ENCODE measurements at places on chromosomes 3 and 15. TPM values are rescaled to one million over a fixed set of nuclear protein-coding genes. Genes with fewer than 3 reads are reported as not detected.

DNA sequence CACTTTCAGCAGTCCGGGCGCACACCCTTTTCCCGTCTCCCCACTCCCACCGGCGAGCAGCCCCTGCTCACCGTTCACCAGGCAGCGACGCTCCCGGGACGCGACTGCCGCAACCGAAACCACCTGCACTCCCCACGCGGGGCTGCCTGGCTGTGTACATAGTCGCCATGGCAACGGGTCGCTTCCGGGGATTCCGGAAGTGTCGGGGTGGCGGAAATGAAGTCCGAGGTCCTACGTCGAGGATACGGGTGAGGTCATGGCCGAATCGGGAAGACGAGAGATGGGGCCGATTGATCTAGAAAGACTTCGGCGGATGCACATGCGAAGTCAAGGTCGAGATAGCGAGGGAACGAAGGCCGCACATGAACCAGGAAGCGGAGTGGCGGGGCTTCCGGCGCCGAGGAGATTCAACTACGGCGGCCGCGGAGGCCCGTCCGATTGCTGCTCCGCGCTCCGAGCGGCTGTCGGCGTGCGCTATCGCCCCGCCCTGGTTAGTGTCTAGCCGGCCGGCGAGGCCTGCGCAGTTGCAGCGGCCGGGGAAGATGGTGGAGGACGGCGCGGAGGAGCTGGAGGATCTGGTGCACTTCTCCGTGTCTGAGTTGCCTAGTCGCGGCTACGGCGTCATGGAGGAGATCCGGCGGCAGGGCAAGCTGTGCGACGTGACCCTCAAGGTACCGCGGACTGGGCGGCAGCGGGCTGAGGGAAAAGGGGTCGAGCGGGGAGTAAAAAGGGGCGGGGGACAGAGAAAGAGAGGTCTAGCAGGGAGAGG, at the start of the genes KIF9 and KLHL18:
KIF9 (minus strand) TSS at position 376 of the 769 bp plus-strand sequence. CDS start 5,425 bp downstream, outside the sequence.
KLHL18 (plus strand) TSS at position 521 of the 769 bp plus-strand sequence; CDS start at position 543, 22 bp downstream.
- DNase-seq = peak; percentile 95

- no peak for DNase-seq
Observed at GRCh38 chr3:32596909-32597369, 26.3 kb upstream of the DYNC1LI1 start.

GRCh38 chr15:72472992-72473610, 1.0 kb upstream of the ARIH1 start:
- DNase-seq = no peak

- no peak for DNase-seq
Observed at GRCh38 chr3:131348911-131349310, 32.7 kb upstream of the NUDT16 start.

DNA sequence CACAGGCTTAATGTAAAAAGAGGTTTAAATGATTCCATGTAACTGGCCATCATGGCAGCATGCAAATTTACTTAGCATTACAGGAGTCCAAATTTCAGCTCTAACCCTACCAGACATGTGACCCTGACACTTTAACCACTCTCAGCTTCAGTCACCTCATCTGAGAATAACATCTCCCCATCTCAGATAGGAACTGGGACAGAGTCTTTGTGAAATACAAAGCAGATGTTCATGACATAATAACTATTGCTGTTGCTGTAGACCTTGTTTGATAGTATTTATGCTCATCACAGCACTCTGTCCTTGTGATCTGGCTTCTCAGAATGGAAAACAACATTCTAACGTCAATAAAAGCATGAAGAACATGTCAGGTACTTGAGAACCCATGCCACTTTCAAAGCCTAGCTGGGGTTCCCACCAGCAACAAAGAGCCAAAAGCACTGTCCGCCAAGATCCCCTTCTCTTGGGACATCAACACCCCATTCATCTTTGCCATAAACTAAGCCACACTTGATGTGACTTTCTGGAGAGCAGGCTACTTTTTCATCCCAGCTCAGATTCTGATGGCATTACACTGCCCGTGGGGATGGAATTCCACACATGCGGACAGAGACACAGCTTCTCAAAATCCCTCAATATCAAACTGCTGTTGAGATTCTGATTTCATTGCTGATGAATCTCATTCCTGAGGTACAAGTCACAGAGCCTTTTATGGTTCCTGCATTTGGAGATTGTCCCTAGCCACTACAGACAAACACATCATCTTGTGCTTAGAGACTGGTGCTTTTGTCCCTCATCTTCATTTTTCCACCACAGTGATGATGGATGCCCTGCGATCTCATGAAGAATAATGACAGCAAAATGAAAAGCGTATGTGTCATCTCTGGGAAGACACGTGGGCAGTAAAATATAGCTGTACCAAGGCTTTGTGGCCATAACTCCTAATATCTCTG, 202.7 kb downstream of the TNIK start:
- DNase-seq = no peak

DNA sequence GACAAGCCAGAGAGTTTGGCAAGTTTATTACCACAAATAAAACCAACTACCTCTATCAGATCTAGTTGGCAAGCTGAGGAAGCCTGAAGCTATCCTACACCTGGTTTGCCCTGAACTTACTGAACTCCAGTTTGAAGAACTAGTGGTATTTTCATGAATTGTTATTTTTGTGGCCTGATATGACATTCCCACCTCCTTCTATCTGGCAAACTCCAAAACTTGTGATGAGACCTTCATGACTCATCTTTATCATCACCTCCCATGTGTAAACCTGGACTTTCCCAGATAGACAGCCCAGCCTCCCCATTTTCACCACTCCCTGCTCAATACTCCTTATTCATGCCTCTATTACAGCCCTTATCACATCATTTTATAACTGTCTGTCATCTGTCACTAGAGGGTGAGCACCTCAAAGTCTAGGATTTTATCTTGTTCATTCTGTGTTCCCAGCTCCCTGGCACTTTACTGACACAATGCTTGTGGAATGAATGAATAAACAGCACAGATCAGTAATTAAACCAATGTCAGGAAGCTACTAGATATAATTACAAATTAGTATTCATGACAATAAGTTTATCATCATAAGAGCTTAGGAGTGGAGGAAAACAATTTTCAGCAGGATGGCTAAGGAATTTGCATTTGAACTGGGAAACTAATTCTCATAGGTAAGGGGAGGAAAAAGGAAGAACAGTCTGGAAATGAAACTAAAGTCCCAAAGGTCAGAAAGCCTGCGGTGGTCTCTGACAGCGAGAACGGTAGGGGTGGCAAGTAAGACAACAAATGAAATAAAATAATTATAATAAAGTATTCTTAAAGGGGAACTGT, 13.2 kb upstream of the TRANK1 start:
- DNase-seq = no peak

DNA sequence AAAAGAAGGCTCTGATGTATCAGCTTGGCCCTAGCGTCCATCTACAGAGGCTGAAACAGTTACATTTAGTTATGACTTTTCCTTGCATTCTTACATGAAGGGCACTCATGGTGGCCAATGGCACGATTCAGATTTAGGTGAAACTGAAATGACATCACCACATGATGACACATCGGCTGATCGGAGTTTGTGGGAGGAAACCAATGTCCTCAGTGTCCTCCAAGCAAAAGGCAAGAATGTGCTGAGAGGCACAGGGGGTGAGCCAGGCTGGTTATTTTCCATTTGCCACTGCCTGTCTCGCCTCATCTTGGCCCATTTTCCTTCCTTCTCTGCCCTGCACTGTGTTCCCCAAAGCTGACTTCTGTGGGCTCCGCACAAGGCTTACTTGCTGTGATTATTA, 34.4 kb downstream of the TARS3 start:
- DNase-seq = no peak

DNA sequence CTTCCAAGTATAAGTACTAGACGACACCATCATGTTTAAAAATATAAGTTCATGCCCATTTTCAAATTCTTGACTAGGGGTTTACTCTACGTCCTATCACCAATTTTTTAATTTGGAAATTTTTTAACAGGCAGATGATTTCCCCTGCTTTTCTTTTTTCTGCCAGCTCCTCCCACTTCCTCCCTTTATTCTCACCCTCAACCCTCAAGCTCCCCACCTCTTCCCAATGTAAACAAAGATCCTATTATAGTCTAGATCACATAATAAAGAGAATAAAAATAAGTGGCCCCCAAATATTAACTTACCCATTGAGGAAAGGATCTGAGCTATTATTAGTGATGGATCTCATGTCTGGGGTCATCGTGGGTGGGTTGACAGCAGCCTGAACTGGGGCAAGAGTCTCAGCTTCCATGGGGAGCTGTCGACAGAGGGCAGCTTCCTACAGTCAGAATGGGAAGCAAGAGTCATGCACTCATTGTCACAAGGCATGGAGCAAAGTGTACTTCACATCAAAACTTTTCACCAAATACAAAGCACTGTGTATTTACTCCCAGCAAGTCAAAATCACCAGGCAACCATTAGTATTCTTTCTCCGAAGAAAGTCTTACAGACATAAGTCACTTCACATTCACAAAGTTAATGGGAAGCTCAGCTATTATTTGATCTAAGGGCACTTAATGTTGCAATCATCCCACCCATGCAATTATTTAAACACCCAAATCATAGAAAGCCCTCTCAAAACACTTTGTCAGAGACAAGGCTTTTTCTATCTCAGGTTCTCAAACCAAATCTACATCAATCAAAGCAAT, 53.2 kb downstream of the TM4SF4 start:
- no peak for DNase-seq

GRCh38 chr15:80561500-80561899, 133.6 kb upstream of the ABHD17C start:
- no peak for DNase-seq

Gene GOLGA8T
- 0.66 TPM for total RNA-seq
